ENCODE measurements at places on chromosomes 4 and X. TPM values are rescaled to one million over a fixed set of nuclear protein-coding genes. Genes with fewer than 3 reads are reported as not detected.

MGAT4D gene
- not detected for total RNA-seq

TASL gene
- total RNA-seq, result not detected

ALPK1 gene
- 17.5 TPM for total RNA-seq

FGF2 gene
- total RNA-seq, result 174 TPM

NUP62CL gene
- total RNA-seq, result not detected

GPR143 gene
- not detected for total RNA-seq

TMEM144 gene
- total RNA-seq, result 4.9 TPM

PPP1R2C gene
- total RNA-seq, result not detected

CWH43 gene
- not detected for total RNA-seq

VCX gene
- not detected for total RNA-seq

SH3RF1 gene
- total RNA-seq, result 34.4 TPM
